Amygdala (tissue), 56 donors: ENCODE measurements at places on chromosomes 1 and 21.

GRCh38 chr1:86828024-86828423 is 85.9 kb downstream of the SELENOF start:
- no peak for DNase-seq

GRCh38 chr21:20800106-20800505 is 198.1 kb upstream of the NCAM2 start:
- DNase-seq: no peak

- no peak for DNase-seq
These were observed 127.2 kb upstream of the GREM2 start for GRCh38 chr1:240739139-240739538.

DNA sequence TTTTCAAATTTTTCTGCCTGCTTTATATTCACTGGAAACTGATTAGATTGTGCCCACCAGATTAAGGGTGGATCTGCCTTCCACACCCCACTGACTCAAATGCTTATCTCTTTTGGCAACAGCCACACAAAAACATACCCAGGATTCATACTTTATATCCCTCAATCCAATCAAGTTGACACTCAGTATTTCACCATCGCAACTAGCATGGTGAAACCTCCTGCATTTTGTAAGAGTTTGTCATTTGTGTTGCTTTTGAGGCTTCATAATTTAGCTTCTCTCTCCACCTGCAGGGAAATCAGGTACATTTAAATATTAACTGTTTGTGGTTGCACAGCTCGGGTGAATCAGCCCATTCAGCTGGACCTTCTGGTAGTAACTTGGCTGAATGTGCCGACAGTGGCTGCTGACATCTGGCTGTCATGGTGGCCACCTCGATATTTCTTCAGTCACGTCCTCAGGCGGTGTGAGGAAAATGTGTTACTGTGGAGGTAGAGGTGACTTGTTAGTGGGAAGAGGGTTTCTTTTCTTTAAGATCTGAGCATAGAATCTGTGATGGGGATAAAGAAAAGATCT is 224.0 kb downstream of the PTBP2 start:
- no peak for DNase-seq

DNA sequence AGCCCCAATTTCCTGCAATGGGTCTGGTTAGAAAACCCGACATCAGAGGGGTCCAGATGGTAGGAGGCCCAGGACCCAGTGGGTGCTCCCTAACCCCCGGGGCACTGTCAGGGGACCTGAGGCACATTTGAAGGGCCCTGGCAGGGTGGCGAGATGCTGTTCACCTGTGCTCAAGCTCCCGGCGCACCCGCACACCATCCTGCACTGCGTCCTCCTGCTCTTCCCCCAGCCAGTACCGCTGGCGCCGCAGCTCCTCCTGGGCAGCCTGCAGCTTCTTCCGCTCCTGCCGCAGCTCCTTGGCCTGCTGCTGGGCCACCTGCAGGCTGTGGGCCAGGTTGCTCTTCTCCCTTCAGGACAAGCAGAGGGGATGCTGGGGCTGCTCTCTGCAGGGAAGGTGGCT is 36.0 kb downstream of the RNU1-1 start:
- DNase-seq: no peak

DNA sequence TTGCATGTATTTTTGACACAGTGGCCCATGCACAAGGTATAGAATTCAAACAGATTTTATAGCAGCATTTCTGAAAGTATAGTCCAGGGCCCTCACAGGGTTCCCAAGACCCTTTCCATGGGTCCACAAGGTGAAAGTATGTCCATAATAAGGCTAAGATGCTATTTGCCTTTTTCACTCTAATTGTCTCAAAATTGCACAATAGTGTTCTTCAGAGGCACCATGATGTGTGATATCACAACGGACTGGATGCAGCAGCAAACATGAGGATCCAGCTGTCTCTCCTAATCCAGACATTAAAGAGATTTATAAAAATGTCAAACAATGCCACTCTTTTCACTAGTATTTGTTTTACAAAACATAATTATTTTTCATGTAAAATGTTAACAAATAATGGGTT is 88.8 kb upstream of the PRDX6 start:
- DNase-seq: no peak

DNA sequence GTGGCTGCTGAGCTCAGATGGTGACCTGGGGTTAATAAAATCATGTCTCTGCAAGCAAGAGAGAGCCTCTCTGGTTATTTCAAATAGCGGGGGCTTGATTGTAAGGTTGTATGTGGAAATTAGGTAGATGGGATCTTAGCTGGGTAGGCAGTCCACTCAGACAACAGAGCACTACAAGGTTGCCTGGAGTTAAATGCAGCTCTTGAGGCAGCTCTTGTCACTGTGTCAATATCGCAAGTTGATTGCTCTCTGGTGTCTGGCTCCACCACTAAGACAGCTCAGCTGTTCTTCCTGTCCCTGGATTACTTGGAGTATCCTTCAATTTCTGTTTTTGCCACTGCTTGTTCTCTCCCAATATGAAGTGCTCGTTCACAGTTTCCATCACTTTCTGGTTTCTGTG is 93.8 kb downstream of the C21orf91 start:
- DNase-seq: no peak
